Activated T-helper 9 cell treated with anti-CD3 and anti-CD28 coated beads, Interleukin-2, amount 50 U/mL, for 16 hours (primary cell): ENCODE measurements at places on chromosomes 4 and X.

DNA sequence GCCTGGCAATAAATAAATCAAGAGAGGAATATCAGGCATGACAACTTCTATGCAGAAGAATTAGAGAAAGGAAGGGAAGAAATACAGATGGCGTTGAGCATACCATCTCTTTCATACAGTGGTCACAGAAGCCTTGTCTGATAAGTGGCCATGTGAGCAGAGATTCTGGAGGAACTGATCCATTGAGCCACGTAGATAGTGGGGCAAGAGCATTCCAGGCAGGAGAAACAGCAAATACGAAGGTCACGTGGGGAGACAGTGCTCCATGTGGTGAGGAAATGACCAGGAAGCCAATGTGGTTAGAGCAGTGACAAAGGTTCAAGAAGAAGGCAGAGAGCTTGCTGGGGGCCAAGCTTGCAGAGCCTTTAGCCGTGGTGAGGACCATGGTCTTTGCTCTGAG, 226.7 kb upstream of the NOCT start:
- DNase-seq, result no peak

DNA sequence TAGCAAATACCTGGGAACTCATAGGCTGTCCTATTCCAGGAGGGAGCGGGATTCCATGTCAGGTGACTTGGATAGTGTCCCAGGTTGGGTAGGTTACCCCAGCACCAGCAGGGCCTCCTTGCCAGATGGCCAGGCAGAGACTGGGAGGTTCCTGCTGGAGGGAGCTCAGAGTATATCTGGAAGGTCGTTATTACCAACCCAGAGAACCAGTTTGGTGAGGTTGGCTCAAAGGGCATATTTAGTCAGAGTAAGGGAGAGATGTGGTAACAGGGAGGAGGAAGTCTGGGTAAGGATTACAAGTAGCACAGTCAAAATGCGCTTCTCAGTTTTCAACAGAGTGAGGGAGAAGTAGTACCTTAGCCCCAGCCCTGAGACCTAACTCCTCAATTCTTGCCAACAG, 53.3 kb upstream of the LNX1 start:
- DNase-seq, result no peak

GRCh38 chrX:41722816-41723618, 964 bp upstream of the GPR82 start:
- no peak for DNase-seq

- no peak for DNase-seq
Observed at GRCh38 chrX:33330798-33331197, 119.4 kb upstream of the DMD start.

GRCh38 chr4:22670956-22671355, 21.8 kb upstream of the GBA3 start:
- no peak for DNase-seq

DNA sequence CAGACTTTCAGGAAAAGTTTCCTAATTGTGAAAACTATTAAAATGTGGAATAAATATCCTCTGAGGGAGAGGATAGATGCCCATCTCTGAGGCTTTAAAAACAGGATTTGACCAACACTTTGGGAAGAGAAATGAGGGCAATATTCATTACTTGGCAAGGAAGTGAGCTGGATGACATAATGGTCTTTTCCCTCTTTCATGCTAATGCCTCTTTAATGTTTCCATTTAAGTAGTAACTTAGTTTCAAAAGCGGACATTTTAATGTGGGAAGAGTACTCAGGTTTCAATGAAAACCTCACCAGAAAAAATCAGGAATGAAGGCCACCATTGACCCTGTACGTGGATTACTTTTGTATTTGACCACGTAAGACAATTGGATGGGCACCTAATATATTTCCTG, 503.3 kb downstream of the ANKRD50 start:
- DNase-seq, result no peak

- DNase-seq, result no peak
Observed at GRCh38 chr4:108533876-108534275, 86.5 kb upstream of the RPL34 start.

DNA sequence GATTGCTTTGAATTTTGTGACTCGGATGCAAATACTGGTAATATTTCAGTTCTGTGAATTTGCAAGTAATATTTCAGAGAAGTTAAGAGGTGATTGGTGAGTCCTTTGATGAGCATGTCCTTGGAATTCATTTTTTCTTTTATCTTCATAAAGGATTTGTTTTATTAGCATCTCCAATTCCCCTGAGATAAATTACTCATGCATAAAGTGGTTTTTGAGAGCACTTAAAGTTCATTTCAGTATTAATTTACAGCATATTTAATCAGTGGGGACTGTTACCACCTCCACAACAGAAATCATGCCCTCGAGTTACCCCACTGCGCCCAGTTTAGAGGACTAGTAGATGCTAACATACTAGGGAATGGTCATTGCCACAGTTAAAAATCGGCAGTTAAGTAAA, 65.0 kb downstream of the ZFX start:
- DNase-seq, result no peak

DNA sequence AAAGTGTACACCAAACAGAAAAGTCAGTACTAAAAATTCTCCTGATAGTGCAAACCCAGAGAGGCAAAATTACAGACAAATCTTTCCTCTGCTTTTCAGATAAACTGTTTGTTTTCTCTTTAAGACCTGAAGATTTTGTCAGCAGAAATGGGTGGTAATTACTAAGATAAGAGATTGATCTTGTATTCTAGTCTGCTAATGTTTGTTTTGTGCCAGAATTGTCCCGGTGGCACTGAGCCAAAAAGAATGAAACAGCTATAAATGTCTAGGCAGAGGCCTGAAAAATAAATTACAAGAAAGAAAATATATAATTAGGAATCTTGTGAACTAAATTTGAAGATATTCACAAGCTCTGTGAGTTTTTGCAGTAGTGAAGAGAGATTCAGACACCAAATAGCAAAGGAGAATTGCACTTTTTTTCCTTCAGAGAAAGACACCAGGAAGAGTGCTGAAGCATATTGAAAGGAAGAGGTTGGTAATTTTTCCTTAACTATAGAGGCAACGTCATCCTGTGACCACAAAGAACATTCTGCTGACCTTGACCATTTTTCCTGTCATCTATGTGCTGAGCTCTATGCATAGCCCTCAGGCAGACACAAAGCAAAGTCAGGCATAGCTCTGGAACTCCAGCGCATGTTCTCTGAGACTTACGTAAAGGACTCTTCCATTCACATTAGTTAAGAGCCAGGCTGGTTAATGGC, 314.5 kb upstream of the RASGEF1B start:
- no peak for DNase-seq

GRCh38 chr4:5218376-5219069, 167.2 kb downstream of the STK32B start:
- no peak for DNase-seq

GRCh38 chr4:174137698-174138097, 145.8 kb downstream of the FBXO8 start:
- DNase-seq, result no peak

DNA sequence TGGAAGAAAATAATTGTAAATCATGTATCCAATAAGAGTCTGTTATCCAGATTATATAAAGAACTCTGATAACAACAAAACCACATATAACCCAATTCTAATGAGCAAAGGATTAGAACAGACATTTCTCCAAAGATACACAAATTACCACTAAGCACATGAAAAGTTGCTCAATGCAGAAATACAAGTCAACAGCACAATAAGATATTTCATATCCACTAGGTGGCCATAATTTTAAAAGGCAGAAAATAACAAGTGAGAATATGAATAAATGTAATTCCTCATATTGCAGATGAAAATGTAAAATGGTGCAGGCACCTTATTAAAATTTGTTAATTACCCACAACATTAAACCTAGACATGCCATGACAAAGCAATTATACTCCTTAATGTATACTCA, 73.9 kb upstream of the ZCCHC13 start:
- DNase-seq, result no peak

- DNase-seq, result no peak
Observed at GRCh38 chr4:137425281-137425680, 107.0 kb downstream of the PCDH18 start.

DNA sequence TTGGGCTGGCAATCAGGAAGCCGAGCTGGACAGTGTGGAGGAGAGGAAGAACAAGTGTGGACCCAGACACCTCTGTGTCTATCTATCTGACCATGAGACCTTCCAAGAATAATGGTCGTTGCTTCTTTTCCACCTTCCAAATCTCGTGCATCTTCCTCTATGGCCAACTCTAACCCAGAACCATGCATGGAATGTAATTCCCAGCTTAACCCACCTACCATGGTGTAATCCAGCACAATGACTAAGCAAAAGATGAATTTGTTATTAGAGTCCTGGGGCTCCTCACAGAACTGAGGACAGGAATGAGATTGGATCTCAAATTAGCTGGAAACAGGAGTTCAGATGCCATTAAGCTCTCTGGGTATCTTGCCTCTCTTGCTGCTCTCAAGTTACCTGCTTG, 17.4 kb upstream of the TMEM184C start:
- DNase-seq, result no peak

- no peak for DNase-seq
Observed at GRCh38 chr4:175125410-175126068, 207.4 kb downstream of the ADAM29 start.

DNA sequence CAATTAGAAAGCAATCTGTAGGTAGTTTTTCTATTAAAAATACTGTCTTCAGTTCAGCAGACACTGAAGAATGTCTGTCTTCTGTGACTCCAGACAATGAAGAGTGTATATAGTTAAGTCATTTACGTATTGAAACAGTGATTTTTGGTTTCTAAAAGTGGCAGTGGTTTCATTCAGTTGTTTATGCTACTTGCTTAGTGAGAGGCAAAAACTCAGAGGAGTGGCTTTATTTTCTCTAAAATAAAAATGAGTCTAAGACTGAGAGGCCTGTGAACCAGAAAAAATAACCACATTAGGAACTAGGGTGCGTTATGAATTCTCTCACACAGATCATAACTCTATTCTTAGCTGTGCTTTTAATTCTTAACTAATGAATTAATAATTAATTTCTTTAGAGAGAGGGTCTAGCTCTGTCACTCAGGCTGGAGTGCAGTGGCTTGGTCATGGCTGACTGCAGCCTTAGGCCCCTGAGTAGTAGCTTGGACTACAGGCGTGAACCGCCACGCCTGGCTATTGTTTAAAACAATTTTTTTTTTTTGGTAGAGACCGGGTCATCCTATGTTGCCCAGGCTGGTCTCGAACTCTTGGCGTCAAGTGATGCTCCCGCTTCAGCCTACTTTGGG, 31.4 kb downstream of the FREM3 start:
- no peak for DNase-seq

DNA sequence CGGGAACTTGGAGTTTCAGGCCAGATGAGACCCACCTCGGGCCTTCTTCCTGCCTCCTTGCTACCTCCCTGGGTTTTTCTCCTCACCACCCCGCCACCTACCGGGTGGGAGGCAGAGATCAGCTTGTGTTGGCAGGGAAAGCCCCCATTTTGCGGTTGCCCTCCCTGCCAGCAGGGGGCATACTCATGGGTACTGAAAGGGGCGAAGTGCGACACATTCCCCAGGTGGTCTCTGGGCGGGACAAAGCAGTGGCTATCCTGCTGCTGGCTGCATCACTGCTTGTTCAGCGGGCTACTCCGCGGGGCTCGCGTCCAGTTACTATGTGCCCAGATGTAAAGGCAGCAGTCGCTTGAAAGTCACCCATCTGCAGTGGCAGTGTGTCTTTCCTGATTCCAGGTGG, 330.3 kb downstream of the PDHA2 start:
- DNase-seq, result no peak
